Activated T-cell treated with anti-CD3 and anti-CD28 coated beads for 24 hours (primary cell): ENCODE measurements at places on chromosomes 12 and 14.

GRCh38 chr12:75938189-75938588 is 93.4 kb downstream of the PHLDA1 start:
- DNase-seq: no peak

DNA sequence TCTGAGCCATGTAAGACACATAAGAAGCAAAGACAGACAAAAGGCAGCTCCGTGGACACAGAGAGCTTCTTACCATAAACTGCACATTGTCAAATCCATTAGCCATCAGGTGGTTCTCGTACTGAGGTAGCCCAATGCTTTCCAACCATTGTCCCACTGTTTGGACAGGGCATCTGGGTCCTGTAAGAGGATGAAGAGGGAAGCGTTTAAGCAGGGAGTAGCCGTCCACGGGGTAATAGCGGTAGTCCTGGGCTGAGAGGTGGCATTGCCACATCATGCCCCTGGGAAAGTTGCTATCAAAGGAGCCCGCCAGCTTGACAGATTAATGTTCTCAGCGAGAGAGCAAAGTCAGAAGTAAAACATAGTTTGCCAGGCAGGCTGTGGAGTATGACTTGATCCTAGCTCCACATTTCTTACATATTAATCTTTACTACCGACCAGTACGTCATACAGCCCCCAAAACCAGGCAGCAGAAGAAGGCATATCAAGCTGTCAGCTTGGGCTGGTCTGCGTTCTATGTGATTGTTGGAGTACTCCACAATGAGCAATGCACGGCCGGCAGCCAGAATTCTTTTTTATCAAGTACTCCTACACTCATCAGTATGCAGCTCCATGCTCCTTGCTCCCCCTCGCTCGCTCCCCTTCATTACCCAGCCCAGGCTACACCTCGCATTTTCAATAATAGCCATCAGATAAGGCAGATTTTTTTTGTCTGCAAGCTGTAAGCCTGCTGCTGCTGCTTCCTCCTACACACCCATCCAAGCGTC is 493.2 kb upstream of the GARIN6 start:
- no peak for DNase-seq

DNA sequence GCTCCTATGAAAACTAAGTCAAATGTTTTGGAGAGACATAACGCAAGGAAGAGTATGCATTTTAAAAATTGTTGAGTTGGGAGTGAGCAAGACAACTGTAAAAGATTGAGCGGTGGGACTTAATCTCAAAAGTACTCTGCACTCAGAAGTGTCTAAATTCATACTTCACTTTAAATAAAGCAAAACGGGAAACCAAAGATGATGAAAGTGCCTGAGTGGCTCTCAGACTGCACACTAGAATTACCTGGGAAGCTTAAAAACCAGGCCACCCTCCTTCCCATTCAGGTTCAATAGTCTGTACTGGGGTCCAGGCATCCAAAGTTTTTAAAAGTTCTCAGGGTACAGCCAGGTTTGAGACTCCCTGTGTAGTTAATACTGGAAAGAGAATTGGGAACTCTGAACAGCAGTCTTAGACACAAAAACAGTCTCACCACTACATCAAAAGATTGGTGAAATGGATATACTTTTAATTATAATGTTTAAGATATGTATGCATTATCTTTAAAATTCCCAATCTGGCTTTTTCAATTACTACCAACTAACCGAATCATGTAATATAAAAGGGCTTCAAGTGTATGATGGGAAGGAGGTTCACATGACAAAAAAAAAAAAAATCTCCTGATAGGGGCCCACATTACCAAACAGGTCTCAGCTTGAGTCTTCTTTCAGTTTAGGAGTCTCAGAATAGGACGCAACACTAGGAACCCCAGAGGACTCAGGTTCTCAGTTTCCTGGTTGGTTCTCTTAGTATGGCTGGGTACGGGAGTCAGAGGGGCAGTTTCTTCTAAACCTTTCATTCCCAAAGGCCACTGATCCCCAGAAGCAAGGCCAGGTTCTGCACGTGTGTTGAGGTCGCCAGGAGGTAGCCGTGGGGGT is 1.0 kb downstream of the HOMEZ start:
- peak; percentile 20 for DNase-seq

- DNase-seq: no peak
Observed at GRCh38 chr12:49059299-49060171, 1.1 kb downstream of the KMT2D start.

DNA sequence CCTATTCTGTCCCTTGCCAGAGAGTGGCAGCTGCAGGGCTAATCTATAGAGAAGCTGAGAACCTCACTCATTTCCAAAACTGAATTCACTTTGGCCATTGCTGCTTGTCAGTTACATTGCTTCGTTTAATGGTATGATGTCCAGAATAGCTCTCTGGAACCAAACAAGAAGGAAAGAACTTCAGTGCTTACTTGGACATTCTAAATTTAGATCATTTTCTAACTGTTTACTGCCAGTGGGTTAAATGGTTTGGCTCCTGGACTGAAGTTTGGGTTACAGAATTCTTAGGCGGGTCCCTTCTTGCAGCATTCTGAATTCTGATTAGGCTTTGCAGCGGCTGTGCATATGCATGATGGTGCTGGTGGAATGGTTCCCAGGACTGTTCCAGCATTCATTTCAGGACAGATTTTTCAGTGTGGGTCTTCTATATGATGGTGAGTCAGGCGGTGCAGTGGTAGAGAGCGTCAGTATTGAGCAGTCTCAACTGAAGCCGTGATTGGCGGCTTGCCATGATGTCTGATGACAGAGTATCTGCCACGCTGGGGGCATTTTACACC is 148.7 kb downstream of the DYRK2 start:
- no peak for DNase-seq

DNA sequence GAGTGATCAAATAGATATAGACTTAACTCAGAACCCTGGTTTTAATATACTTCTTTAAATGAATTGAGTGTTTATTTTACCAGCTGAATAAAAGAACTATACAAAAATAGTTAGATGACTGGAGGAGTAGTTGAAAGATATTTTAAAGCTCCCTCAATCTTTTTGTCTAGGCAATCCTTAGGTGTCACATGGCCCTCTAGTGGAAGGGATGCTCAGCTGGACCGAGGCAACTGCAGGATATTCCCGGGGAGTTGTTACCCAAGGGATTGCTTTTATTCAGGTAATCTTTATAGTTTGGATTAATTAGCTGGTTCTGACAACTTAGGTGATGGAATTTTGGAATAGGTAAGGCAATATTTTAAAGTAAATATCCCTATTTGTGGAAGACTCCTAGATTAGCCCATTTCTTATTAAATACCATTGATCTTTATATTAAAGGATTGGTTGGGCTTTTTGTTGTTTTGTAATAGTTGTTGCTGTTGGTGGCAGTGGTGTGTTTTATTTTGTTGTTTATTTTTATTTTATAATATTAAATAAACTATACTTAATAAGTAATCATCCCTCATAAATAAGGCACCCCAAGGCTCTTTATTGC is 57.1 kb downstream of the ZDHHC17 start:
- no peak for DNase-seq

DNA sequence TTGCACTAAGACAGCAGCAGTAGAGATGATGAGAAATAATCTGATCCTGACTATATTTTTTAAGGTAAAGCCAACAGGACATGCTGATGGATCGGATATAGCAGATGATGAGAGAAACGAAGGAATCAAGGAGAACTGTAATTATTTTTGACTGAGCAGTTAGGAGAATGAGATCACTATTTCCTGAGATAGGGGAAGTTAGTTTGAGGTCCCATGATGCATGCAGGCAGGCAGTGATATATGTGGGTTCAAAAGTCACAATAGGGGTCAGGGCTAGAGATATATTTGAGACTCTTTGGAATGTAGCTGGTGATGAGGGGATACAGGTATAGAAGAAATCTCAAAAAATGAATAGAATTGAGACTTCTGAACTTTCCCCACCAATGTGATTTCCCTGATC is 107.6 kb downstream of the GTF2A1 start:
- no peak for DNase-seq

GRCh38 chr14:104633276-104634137 is 28.9 kb upstream of the TMEM179 start:
- DNase-seq: no peak

GRCh38 chr14:56004786-56005185 is 113.4 kb upstream of the PELI2 start:
- peak; percentile 18 for DNase-seq

GRCh38 chr12:82638324-82638723 is 48.4 kb upstream of the TMTC2 start:
- no peak for DNase-seq

DNA sequence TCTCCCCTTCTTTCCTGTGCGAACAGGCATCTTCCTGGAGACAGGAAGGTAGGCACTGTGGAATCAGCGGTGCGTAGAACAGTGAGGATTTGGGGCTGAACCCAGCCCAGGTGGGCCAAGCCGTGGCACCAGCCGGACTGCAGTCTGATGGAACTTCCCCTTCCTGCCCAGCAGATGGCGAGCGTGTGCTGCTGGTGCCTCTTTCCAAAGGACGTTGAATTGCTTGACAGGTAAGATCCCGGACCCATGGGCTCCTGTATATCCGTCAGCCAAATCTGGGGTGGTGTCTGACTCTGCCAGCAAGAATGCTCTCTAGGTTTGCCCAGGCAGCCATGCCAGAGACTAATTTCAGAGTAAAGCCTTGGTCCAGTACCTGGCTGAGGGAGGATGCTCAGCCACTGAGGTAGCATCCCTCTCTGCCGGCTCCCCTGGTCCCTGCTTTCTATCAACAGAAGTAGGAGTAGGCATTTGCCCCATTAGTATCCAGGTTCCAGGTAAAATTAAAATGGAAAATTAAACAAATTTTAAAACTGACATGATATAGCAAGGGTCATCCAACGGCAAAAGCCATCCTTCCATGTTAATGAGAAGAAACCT is 21.1 kb upstream of the KCNA5 start:
- peak; percentile 16 for DNase-seq

- no peak for DNase-seq
Observed at GRCh38 chr14:35423621-35424020, 19.1 kb upstream of the NFKBIA start.

GRCh38 chr14:55884819-55885218 is 233.4 kb upstream of the PELI2 start:
- DNase-seq: no peak

DNA sequence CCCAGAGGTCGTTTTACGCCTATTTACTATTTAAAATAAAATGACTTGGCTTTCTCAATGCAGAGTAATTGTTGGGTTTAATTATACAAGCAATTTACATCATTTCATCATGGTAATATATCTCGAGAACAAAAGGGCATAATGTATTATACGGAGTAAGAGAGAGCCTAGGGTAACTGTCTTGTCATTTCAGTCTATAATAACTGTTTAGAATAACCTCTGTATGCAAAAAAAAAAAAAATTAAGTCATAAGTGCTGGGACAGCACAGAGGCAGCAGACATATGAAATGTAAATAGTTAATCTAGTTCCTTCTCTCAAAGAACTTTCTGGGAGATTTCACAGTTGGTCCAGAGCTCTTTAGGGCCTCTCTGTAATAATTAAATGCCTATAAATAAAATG is 284.9 kb downstream of the TMTC2 start:
- no peak for DNase-seq

- no peak for DNase-seq
Observed at GRCh38 chr12:46084666-46085631, 94.6 kb upstream of the SCAF11 start.

- DNase-seq: no peak
Observed at GRCh38 chr14:77542421-77543239, 44.0 kb upstream of the ISM2 start.

GRCh38 chr14:55458800-55459515 is 18.5 kb upstream of the TBPL2 start:
- DNase-seq: no peak

DNA sequence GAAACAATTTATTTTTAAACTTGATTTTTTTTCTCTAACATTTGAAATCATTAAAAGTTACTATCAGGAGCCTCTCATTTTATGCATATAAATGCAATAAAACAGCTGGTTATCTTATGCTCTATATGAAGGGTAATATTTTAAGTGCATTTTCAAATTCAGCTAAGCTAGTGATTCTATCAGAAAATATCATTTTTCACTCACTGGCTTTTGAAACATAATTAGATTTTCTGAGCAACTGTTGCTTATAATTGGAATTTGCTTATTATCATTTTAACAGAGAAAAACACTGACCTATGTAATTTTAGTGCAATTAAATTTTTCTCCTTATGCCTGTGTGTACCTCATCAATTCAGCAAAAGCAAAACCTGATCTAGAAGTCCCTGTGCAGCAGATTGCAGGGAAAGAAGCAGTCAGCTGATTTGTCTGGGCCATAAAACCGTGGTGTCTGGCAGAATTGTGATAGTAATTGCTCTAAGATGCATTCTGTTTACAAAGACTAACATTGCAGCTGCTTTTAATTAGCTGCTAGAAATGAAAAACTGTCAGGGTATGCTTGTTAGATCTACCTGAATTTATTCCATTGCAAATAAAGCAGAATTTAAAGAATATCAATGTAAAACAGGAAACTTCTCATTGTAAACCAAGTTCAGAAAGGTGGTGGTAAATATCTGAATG is 75.0 kb downstream of the BICD1 start:
- DNase-seq: no peak

DNA sequence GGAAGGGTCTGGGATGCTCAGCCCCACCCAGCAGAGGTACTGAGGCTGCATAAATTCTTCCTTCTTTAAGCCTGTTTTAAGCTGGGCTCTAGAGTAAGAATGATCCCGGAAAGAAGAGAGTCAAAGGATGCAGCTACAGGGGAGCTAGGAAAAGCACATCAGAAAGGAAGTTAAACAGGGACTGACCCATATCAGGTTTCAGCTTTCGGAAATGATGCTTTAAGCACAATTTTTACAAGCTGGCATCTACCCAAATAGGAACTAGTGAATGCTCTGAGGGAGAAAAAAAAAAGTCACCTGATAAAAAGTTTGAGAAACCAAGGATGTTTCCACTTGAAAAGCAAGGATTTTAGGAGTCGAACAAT is 22.0 kb downstream of the TSPAN8 start:
- no peak for DNase-seq

DNA sequence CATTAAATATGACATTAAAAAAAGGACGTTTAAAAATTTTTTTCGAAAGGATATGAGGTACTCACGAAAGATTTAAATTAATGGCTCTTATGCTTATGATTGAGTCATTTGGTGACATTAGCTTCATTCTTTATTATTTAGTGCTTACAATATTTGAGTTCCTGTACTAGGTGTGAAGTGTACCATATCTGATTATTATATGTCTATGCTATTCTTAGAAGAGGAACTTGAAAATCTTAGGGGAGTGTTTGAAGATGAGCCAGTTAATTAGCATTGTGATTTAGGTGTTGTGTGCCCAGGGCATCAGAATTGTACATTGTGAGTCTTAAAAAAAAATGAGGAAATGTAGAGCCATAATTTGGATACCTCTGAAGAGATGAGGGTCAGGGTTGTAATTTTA is 118.6 kb downstream of the FUT8 start:
- DNase-seq: no peak

DNA sequence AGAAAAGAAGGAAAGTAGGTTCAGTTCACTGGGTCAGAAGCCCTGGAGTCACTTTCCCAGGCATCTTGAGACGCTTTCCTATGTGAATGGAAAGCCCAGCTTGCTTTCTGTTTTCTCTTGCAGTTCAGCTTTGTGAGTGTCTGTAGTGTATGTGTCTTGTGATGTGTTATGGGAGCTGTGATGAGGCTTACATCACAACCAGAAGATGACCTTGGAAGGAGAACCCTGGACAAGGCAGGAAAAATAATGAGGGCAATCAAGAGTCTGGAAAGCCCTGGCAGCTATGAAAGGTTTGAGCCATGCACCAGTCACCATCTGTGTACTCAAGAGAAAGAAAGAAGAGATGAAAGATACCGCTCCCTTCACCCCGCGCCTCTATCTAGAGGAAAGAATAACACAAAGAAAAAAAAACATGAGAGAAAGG is 35.2 kb upstream of the PTGR2 start:
- no peak for DNase-seq
